GM10248 (cell line): ENCODE measurements at places on chromosomes 12 and 14.

DNA sequence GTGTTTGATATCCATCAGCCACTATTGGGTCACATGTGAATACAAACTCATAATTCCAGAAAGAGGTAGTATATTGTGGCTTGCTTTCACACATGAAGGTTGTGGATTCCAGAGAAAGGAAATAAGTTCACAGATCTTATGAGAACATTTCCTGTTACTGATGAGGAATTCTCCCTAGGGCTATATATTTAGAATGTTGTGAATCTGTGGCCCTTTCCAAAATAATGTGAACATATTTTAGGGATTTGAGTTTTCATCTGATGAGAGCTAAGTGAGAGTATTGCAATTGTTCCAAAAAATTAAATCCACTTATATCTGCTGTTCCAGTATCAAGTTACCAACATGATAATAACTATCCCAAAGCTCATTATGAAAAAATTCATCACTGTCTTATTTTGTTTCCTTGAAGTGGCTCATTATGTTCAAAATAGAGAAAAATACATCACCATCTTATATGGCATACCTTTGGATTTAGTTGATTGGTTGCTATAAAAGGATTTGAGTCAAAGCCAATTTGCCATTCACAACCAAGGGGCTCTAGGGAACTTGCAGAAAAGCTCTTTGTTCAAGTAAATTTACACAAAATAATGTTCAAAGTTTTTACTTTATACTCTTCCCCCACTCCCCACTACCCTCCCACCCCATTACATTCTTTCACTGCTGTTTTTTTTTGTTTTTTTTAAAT lies 76.3 kb downstream of the MYRFL start:
- DNase-seq: no peak

DNA sequence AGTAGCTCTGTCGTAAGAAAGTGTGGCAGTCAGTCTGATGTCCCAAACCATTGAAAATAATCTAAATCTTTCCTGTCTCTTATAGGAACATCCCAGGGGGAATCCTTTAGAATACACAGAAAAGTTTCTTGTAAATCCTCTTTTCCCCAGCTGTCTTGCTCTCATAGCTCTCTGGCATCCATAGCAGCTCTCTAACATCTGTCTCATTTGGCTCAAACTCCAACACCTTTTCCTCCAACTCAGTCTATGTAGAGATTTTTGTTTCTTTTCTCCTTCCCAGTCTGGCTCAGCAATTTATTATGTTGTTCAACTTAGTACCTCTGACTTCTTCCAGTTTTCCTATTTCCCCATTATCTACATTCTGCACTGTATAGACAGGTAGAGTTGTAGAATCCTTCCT lies 84.4 kb upstream of the NEDD1 start:
- no peak for DNase-seq

- DNase-seq: peak; percentile 63
Measured at GRCh38 chr12:107779077-107779831, 4.8 kb downstream of the ASCL4 start.

DNA sequence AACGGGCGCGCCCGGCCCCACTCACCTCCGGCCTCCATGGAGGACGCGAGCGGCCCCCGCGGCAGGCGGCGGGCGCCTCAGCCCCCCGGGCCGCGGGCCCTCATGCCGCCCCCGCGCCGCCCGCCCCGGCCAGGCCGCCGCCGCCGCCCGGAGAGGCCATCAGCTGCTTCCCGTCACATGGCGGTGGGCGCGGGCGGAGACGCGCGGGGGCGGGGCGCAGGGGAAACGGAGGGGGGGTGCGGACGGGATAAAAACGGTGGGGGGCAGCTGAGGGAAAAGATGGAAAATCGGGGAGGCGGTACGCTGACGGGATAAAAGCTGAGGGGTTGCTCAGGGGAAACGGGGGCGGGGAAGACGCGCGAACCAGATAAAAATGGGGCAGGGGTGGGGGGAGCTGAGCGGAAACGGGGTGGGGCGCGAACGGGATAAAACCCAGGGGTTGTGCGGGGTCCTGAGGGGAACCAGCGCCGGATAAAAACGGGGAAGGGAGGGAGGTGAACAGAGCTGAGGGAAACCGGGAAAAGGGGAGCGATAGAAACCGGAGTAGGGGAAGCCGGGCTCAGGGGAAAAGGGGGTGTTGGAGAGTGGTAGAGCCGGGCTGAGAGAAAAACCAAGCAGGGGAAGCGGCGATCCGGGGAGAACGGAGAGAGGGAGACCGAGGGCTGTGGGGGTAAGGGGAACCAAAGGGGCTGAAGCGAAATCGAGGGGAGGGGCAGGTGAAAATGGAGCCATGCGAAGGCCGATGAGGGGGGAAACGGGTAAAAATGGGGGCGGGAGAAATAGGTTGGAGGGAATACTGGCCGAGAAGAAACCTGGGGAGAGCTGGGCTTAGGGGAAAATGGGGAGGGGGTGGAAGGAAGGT lies at the start of gene WSB2:
Gene WSB2 (minus strand): TSS at position 169 of the 862 bp plus-strand sequence. CDS start 131 bp downstream, at position 38.
- peak; percentile 79 for DNase-seq

DNA sequence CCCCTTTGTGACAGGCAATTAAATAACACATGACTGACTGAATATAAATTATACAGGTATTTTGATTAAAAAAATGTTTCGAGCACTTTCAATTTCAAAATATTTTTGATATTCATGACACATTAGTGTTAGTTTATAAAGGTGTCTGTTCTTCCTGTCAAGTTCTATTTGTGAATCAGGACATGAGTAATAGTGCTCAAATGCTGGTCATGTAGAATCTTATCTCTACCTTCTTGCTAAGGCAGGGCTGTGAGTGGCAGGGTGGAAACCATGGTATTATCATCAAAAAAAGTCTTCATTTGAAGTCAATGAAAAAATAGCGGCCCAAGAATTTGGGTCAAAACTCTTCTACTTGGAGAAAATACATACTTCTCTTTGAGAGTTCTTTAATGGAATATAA lies 250.2 kb downstream of the DACT1 start:
- DNase-seq: no peak

GRCh38 chr12:91249054-91249453 lies 66.4 kb upstream of the DCN start:
- DNase-seq: no peak

- no peak for DNase-seq
Measured at GRCh38 chr14:24042746-24043145, 9.1 kb upstream of the CARMIL3 start.

- DNase-seq: no peak
Measured at GRCh38 chr12:30178916-30179315, 395.2 kb upstream of the TMTC1 start.

GRCh38 chr12:7869137-7869536 lies 3.6 kb downstream of the SLC2A14 start:
- DNase-seq: no peak

DNA sequence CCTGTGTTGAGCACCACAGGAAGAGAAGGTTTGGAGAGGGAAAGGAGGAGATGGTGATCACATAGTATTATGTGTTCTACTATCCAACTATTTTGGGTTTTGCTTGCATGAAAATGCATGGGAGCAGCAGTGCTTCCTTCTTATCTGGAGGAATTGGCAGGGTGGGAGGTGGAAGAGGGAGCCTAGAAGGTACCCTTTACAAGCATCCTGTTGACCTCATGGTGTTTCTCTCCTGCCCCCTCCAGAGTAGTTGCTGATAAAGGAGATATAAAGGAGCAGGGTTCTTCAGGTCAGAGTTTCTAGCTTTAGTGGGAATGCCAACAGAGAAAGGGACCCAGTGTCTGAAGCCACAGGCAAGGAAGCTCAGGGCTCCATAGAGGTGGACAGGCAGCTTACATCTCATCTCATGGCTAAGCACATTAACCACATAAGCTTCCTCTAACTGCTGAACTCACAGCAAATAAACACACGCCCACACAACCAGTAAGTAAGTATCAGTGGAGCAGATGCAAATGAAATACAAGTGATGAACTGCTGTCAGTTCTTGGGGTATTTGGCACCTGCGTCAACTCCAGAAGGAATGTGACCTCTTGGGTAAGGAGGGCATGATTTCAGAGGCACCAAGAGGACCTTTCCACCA lies 174.2 kb upstream of the SLC38A2 start:
- peak; percentile 59 for DNase-seq

GRCh38 chr14:89445273-89445973 lies 28.4 kb upstream of the FOXN3 start:
- no peak for DNase-seq

- no peak for DNase-seq
Measured at GRCh38 chr12:116551952-116552772, 7.0 kb upstream of the MAP1LC3B2 start.

DNA sequence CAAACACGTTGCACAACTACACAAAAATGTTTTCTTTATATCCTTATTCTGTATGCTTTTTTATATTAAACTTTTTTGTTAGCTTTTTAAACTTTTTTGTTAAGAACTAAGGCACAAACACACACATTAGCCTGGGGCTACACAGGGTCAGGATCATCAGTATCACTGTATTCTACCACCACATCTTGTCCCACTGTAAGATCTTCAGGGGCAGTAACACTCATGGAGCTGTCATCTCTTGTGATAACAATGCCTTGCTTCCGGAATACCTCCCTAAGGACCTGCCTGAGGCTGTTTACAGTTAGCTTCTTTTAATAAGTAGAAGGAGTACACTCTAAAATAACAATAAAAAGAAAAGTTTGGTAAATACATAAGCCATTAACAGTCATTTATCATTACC lies 42.2 kb downstream of the PLEKHA5 start:
- DNase-seq: no peak

- DNase-seq: no peak
Measured at GRCh38 chr14:28751467-28752058, 15.0 kb upstream of the FOXG1 start.

DNA sequence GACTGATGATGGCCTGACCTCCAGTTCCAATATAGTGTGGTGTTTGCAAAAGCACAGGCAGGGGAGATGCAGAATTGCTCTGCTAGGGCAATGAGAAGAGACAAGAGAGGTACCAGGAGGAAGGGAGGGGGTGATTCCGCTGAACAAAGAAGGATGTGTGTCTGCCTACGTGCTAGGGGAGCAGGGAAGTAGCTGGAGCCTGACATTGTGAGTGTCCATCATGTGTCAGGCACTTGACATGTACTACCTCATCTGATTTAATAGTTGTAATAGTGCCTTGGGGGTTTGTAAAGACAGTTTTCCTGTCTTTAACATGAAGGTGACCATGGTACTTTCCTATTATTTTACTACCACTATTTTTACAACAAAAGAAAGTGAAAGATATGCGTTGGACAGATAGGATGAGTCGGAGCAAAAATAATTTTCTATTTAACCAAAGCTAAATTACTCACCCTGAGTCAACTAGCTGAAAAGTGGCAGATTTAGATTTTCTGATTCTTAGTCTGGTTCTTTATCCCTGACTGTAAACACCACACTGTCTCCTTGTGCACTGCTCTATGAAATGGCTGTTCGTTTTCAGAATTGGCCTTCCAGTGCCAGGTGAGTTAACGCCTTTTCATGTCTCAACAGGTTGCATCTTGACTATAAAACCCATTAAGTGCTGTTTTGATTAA lies 33.7 kb upstream of the TEAD4 start:
- peak; percentile 32 for DNase-seq

DNA sequence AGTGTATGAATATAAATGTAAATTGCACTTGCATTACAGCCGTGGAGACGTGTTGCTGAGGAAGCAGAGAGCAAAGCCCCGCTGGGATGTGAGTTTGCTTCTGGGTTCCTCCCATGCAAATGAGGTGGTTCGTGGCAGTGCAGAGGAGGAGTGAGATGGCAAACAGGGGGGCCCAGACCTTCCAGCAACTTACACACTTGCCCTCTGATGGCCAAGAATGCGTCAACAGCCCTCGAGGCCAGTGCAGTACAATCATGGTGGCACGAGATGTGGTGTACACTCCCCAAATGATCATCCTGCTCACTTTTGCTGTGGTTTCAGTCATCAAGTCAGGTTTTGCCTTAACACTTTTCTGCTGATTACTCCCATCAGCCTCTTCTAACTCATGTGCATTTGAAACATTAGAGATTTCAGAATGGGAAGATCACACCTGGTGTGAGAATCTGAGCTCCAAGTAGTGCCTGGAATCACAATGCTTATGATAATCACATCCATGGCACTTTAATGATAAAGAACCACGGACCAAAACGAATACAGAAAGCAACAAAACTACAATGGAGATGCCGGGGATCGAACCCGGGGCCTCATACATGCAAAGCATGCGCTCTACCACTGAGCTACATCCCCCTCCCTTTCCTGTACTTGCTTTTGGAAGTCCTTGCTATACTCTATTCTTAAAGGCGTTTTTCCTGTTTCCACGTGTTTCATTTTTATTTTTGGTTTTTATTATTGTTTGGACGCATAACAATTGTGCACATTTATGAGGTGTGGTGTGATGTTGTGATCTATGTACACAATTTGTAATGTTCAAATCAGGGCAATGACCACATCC lies 7.0 kb upstream of the UBC start:
- peak; percentile 64 for DNase-seq

DNA sequence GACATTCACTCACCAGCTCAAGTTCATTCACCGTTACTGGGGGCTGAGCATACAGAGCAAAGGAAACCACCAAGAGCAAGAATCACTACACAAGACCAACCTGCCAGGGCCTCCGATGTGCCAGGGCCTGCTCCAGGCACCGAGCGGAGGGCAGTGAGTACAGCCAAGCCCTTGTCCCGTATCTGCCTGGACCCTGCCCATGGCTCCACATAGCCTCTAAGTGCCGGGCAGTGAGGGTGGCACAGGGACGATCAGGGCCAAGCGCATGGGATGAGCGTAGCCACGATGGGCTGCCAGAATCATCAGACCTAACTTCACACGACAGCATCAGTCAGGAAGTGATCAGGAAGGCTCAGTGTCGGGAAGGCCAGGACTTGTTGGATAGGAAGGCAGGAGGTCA lies 199.6 kb downstream of the BCL11B start:
- DNase-seq: no peak

- no peak for DNase-seq
Measured at GRCh38 chr12:75578546-75578945, 67.1 kb upstream of the KRR1 start.

- DNase-seq: no peak
Measured at GRCh38 chr12:111267144-111267543, 101.8 kb downstream of the PHETA1 start.

- no peak for DNase-seq
Measured at GRCh38 chr12:124776125-124776513, 87.5 kb downstream of the SCARB1 start.

DNA sequence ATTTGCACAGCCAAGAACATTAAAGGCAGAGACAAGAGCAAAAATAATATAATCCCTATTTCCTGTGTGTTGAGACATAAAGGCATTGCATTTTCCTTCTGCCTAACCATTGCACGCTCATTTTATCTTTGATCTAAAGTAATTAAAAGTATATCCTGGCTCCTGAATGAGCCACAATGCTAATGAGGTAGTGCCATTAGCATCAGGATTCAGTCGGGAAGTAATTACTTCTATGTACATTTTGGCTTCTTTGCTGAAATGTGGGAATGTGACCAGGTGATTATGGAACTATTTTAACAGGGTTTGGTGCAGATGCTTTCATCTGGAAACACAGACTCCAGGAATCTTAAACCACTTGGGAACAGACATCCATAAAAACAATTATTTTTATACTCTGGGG lies 77.4 kb downstream of the TMTC1 start:
- no peak for DNase-seq

GRCh38 chr14:105419195-105420091 lies at the start of gene MTA1:
Gene MTA1 (plus strand): TSS chr14:105419827. CDS start chr14:105420036, 209 bp downstream.
- peak; percentile 88 for DNase-seq

- no peak for DNase-seq
Measured at GRCh38 chr14:65299826-65300225, 112.7 kb upstream of the FUT8 start.

GRCh38 chr14:99191395-99192027 lies 80.5 kb downstream of the BCL11B start:
- no peak for DNase-seq

- no peak for DNase-seq
Measured at GRCh38 chr14:95025218-95025617, 132.1 kb downstream of the DICER1 start.

- no peak for DNase-seq
Measured at GRCh38 chr12:55847033-55847432, 4.3 kb upstream of the MMP19 start.

GRCh38 chr12:125128439-125129178 lies 63.4 kb downstream of the AACS start:
- no peak for DNase-seq
